Activated effector memory CD4-positive, alpha-beta T cell treated with anti-CD3 and anti-CD28 coated beads, Interleukin-2, amount 50 U/mL, for 16 hours (primary cell): ENCODE measurements at places on chromosomes 2 and 18.

DNA sequence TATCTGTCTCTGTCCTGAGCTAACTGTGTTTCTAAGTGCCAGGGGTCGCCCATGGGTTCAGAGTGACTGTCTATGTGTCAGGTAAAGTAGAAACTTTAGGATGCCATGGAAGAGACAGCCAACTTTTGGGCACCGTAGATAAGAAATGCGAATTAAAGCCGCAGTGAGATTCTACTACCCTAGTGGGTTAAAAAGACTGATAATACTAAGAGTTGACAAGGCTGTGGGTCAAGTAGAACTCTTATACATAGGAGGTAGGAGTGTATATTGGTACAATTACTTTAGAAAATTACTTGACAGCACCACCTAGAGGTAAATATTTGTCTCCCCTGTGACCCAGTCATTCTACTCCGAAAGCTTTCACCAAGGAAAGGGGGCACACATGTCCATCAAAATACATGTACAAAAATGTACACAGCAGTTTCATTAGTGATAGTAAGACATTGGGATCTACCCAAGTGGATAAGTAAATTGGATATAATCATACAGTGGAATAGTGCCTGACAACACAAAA lies 371.3 kb downstream of the SLC4A3 start:
- DNase-seq: no peak

GRCh38 chr2:174951745-174952144 lies 53.4 kb downstream of the CHN1 start:
- no peak for DNase-seq

DNA sequence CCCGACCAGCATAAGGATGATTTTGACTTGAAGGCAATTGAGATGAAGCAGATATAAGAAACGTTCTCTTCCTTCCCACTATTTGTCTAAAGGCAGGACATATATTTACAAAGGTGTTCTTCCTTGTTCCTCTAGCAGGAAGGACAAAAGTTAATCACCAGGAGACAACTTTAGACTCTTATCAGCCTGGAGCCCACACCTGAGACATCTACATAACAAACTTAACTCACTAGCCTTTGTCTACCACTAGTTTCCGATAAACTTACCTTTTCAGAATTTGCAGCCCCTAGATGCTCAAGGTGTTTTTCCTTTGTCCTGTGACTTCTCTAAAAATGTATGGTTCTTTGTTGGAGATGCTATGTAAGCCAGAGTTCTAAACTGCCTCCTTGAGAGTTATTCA lies 1047.8 kb upstream of the NXPH2 start:
- DNase-seq: no peak

- DNase-seq: no peak
Measured at GRCh38 chr18:46095532-46095931, 2.6 kb downstream of the ATP5F1A start.

- DNase-seq: no peak
Measured at GRCh38 chr2:178806543-178806942, 680 bp downstream of the TTN start.

DNA sequence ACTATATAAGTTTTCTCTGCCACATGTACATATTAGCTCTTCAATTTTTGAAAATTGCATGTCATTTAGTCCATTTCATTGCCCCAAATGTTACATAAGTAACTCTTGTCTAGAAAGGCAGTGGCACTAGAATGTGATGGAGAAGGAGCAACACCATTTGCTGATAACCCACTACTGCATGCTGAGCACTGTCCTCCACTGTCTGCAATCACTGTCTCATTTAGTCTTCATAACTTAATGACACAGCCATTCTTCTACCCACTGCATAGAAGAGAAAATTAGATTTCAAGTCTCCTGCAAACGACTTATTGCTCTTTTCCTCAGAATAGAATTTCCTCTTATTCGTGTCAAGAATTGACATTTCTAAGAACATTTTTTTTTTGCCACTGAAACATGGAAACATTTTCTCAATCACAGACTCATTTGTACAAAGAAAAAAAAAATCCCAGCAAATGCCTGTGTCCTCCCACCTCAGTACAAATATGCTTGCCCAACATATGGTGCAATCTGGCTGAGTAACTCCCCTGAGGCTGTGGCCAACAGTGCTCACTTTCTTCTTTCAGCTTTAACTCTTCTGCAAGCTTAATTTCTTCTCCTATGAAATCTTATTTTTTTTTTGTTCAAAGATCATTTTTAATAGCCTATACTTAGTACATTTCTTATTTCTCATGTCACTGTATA lies 768.6 kb upstream of the HS6ST1 start:
- no peak for DNase-seq
